ENCODE measurements at places on chromosomes 2 and 18.

DNA sequence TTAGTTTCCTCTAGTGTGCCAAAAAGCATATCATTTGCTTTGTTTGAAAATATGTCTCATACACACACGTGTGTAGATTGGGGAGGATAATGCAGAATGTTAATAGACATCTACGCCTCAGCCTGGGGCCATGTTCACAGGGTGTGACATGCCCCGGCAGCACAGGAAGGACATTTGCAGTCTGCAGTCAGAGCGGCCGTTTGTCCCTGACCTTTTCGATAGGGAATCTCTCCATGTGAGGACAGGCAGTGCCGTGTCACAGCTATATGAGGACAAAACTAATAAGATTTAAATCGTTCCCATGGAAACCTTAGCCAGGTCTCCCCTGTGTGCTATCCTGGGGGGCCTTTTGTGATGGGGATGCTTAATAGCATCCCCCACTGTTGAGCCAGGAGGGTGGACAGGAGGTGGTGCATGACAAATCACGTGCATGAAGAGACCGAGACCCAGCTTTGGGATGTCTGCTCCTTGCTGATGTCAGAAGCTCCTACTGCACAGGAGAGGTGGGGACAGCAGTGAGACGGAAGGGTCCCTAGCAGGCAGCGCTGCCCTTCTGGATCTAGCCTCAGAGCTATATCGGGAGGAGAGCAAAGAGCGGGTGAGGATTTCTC lies 100.6 kb downstream of the RNF144A start:
- no peak for DNase-seq

DNA sequence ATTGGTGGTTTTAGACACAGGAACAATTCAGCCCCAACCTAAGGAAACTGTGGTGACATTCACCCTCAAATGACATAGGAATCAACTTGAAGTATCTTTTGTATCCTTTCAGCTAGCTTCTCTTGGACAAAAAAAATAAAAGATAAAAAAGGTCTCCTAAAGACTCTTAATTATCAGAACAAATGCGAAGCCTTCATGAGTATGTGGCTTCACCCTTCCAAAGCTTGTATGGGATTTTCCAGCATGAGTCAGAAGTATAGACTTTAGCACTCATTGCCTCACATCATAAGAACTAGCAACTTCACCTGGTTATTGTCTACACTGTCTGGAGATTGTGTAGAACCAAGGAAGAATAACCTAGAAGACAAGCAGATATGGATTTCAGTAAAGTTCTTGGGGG lies 135.4 kb downstream of the LAMA3 start:
- no peak for DNase-seq

GRCh38 chr18:7577706-7578105 lies 10.6 kb downstream of the PTPRM start:
- DNase-seq = no peak

DNA sequence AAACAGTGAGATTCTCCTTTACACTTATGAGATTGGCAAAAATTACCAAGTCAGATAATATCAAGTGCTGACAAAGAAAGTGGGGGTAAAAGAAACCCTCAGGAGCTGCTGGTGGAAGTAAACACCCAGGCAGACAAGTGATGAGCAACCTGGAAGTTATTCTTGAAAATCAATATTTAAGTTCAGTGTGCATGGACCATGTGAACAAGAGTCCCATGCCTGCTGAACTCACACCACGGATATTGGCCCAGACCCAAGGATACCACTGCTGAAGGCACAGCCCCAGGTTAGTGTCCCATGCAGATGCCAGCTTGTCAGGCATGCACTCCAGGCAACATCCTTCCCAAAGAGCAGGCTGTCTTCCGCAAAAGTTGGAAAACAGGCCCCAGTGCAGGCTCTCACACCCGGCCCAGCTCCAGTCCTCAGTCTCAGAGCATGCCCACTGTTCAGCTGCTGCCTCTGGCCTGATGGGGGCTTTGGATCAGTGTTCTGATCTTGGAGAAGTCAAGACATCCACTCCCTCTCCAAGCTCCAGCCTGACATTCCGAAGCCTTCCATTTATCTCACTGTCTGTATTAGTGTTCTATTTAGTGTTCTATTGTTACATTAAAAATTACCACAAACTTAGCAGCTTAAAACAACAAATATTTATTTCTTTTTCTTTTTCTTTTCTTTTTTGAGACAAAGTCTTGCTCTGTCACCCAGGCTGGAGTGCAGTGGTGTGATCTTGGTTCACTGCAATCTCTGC lies 70.0 kb downstream of the HS1BP3 start:
- no peak for DNase-seq

GRCh38 chr2:133976659-133977058 lies 277.2 kb upstream of the MGAT5 start:
- no peak for DNase-seq

GRCh38 chr2:145813481-145813880 lies 1293.6 kb upstream of the ZEB2 start:
- DNase-seq = no peak

DNA sequence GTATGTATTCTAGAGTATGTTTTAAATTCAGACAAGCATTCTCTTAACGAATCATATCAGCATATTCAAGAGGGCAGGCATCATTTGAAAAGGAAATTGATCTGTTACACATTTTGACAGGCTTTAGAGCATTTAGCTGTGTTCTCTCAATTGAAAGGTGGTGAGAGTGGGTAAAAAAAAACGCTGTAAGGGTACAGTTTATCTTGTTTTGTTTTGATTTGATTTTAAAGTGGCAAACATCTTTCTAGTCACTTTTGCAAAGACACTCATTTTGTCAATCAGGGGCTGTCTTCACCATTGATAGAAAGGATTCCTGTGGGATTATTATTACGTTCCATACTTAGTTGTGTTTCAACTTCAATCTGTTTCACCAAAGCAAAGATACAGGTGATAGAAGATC lies 2.2 kb downstream of the CDH19 start:
- no peak for DNase-seq

Measured in smooth muscle cell of the brain vasculature (primary cell).